ENCODE measurements at places on chromosomes 1 and 21.

DNA sequence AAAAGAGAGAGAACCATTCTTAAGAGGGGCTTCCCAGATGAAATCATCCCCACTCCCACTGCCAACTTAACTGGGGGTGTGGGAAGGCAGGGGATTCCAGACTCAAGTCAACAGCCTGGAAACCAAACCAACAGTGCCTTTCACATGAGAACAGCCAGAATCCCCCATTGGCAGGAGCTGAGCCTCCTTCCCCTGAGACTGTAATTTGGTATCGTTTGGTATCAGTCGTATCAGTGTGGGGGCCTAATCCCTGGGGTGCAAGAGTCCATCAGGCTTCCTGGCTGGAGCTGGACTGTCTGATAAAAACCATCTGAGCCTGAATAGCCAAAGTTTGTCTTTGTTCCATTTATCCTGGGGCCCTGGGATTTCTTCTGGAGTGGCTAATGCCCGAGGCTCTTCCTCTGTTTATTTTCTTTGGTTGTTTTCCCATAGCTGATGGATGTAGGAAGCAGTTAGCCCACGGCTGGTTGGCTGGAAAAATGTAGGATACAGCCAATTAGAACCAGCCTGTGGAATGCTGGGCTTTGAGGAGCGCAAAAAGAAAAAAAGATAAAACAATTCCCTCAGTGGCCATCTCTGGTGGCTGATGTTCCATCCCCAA is 84.6 kb downstream of the LAMC2 start:
- peak; percentile 58 for DNase-seq

- no peak for DNase-seq
Measured at GRCh38 chr1:74731399-74732052, 1.3 kb downstream of the CRYZ start.

GRCh38 chr1:244029124-244029523 is 22.0 kb upstream of the ZBTB18 start:
- peak; percentile 20 for DNase-seq

GRCh38 chr1:111269825-111270406 is 20.7 kb upstream of the CHIA start:
- DNase-seq = no peak

DNA sequence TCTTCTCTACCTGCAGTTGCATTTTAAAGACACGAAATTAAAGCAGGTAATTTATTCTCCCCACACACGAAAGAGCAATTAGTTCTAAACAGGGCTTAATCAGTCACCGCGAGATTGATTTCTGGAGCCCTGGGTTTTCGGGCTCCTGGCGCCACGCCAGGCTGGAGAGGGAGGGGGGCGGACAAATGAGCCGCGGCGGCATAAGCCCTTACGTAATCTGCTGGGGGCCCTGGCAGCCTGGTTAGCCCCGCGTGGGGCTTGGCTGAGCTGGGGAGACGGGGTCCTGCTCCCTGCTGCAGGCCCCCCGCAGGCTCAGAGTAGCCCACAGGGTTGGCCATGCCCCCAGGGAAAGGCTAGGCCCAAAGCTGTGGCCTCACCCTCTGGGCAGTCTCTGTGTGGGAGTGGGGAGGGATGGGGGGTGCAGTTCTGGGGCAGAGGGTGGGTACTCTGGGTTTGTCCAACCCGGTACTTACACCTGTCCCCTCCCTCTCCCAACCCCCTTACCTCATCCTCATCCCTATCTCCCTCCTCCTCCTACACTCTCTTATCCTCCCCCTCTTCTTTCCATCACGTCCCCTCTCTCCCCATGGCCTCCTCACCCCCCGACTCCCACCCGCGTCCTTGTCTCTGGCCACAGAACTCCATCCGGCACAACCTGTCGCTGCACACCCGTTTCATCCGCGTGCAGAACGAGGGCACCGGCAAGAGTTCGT is 19.9 kb downstream of the FOXO6 start:
- DNase-seq = no peak

DNA sequence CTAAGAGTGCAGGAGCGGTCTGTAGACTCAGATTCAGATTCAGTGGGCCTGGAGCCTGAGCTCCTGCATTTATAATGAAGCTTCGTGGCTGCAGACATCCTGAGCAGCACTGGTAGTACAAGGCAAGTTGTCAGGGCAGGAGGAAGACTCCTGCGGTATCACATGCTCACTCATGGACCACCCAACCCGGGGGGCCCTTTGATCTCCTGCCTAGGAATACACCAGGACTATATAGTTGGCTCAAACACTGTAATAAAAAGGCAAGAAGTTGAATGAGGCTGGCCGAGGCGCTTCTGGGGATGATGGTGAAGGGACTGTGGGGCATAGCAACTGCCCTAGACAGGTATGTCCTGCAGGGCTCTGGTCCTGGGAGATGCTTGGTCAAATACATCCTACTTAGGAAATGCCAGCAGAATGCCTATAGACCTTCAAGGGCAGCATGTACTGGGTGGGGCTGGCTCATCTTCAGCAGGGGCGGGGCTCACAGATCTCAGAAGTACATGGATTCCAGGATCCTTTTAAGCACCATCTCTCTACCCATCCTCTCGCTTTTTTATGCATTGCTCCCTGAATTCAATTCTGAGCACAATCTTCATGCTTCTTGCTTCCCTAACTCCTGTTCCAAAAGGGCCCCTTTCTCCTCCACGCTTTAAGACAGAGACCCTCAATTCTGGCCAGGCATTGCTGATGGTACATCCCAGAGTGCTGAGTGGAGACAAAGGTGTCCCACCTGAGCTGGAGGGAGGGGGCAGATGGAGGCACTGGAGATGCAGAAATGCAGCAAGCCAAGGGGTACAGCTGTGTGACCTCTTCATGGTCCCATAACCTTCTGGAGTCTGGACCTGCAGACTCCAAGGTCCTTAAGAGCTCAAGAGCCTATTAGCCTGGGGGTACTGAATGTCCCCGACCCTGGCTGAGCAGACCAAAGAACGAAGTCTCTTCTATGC is 2.1 kb upstream of the RAP1GAP start:
- no peak for DNase-seq

- no peak for DNase-seq
Measured at GRCh38 chr1:204514828-204515227, 1.4 kb upstream of the MDM4 start.

DNA sequence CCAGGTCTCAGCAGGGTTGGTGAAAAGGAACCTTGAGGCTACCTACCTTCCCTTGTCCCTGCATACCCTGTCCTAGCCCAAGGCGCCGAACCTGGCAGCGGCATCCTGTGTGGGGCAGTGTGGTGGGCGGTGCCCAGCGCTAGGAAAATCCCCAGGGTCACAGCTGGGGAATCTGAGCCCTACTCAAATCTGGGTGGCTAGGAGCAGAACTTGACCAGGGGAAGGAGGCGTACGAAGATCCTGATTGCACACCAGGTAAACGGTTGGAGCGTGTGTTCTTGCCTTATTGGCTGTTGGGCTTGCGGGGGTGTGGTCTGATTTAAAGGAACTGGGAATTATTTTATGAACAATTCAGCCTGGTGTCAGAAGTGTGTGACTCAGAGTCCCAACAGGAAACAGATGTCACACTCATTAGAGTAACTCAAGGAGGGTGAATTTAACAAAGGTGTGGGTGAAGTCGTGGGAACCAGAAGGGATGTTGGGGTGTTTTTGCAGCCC is 118.6 kb downstream of the LRIG2 start:
- peak; percentile 14 for DNase-seq

DNA sequence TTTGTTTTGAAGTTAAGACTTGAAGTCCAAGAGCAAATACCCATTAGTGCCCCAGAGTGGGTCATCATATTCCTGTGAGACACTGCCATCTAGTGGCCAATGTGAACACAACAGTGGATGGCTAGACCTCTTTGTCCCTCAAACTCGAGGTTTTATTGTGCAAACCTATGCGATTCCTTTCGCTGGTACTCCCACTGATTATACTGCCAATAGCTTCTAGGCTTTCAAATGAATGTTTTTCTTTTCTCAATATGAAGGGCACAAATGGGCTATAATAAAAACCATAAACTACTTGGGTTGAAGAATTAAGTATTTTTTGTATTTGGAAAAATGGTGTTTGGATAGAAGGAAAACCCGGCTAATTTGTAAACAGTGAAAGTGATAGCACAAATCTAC is 100.4 kb upstream of the ZNF281 start:
- peak; percentile 90 for DNase-seq

GRCh38 chr1:30756545-30757351 is 826 bp downstream of the LAPTM5 start:
- no peak for DNase-seq

GRCh38 chr1:38283696-38284470 is 237.3 kb upstream of the POU3F1 start:
- no peak for DNase-seq

DNA sequence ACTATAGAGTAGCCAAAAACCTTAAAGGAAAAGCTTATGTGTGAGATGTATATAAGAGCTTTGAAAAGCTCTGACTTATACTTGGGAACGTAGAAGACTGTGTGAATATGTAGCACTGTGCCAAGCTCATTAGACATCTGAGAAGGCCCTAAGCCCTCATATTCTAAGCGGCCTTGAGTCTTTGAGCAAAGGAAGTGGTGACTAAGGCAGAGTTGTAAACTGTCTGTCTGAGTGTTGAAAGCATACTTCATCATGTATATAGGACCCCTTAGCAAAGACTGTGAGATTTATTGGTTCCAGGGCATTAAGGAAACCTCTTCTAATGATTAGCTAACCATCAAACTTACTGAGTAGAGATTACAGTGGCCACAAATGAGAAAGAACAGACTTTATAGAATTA is 153.3 kb upstream of the LYPLAL1 start:
- DNase-seq = no peak

- no peak for DNase-seq
Measured at GRCh38 chr1:151822404-151822803, 9.2 kb downstream of the RORC start.

- no peak for DNase-seq
Measured at GRCh38 chr1:64928325-64928724, 38.0 kb downstream of the JAK1 start.

- no peak for DNase-seq
Measured at GRCh38 chr1:30705698-30706097, 17.7 kb downstream of the MATN1 start.

GRCh38 chr1:153963850-153964331 is 554 bp upstream of the SLC39A1 start:
- no peak for DNase-seq

DNA sequence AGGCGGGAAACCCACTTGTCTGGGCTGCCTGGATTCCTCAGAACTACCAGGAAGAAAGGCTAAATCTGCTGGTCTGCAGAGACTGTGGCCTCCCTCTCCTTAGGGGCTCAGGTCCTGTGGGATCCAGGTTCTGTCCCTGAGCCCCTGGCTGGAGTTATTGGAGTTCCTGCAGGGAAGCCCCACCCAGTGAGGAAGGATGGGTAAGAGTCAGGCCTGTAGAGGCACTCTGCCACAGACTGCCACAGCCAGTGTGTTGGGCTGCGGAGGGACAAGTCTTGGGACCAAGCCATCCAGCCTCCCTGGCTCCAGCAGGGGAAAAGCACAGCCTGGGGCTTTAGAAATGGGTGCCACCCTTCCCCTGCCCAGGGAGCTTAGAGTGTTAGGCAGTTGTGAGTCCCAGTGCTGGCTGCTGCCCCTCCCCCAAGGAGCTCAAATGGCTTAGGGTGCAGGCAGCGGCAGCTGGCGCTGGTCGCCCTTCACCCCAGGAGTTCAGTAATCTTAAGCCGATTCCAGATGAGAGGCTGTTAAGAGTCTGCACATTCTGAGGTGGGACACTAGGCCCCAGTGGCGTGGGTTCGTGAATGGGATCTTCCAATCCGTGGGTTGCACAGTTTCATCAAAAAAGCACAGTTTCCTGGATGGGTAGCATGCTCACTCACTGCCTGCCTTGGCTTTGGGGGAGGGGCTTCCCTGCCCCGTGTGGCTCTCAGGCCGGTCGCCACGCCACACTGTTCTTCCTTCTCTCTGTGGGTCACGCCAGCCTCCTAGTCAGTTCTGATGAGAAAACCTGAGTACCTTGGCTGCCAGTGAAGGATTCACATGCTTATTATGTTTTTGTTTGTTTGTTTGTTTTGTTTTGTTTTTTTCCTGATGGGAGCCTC is 57.6 kb upstream of the FMO3 start:
- DNase-seq = no peak

GRCh38 chr1:22810378-22810777 is 99.7 kb downstream of the EPHB2 start:
- DNase-seq = no peak

DNA sequence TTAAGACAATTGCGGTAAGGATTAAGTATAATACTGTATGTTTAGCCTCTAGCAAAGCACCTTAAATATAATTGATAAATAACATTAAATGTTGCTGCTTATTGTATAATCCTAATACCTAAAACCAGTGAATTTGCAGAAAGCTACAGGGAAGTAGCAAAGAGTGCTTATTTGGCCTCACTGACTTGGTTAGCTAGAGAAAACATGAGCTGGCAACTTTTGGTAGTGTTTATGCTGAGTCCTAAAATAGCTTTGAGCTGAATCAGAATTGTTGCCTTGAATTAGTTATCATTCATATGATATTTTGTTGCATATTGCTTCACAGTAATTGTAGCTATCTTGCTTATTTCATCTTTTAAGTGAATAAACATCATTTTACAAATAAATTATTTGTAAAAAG is 3.5 kb downstream of the TRIM67 start:
- DNase-seq = no peak

DNA sequence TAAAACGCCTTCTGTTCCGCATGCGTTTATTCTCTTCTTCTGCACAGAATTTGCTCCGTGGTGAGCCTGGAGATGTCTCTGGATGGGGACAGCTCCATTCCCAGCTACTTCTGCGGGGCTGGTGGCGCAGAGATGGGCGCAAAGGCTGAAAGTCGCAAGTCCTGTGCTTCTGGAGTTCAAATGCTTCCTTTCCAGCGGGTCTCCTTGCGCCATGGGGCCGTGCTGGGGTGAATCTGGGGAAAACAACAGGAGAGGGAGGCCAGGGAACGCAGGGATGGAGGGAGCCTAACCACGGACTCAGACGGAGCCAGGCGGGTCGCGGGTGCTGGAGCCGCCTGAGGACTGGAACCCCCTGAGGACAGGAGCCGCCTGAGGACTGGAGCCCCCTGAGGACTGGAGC is 2.9 kb upstream of the OR2T12 start:
- DNase-seq = no peak

DNA sequence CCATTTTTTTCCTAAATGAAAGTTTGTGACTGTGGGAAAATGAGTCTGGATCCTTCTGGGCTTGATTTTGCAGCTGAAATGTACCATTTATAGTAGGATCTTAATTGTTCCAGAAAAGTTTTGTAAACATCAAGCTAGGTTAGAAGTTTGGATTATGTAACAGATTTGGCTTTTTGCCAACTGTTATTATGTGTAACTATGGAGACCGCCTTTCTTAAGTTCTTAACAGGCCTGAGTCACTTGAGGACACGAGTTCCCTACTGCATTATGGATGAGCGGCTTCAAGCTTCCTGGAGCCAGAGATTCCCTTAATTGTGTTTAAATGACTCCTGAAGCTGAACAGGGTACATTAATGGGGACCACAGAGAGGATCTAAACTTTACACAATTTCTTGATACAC is 22.2 kb downstream of the SLC25A33 start:
- DNase-seq = peak; percentile 28

DNA sequence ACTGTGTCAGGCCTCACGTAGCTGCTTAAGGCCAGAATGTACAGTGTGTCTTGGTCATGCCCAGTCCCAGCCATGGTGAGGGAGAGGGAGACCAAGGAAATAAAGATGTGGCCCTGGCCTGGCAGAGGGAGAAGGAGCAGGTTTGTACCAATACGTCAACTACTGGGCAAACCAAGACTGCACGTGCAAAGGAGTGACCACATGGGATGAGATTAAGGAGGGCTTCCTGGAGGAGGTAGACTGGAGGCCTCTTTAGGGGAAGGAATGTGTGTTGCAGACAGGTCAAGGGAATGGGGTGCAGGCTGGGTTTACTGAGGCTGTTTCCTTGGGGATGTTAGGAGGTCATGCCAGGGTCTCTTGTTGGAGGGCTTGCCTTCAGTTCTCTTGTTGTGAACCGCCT is 7.8 kb downstream of the PLOD1 start:
- DNase-seq = no peak

Measured in SK-MEL-5 (cell line).